T-helper 17 cell (primary cell): ENCODE measurements at places on chromosomes 16 and 17. TPM values are rescaled to one million over a fixed set of nuclear protein-coding genes. Genes with fewer than 3 reads are reported as not detected.

ELMO3 gene
- total RNA-seq, result 2.4 TPM

CHMP1A gene
- total RNA-seq, result 76.9 TPM

PRAC1 gene
- not detected for total RNA-seq

DNA sequence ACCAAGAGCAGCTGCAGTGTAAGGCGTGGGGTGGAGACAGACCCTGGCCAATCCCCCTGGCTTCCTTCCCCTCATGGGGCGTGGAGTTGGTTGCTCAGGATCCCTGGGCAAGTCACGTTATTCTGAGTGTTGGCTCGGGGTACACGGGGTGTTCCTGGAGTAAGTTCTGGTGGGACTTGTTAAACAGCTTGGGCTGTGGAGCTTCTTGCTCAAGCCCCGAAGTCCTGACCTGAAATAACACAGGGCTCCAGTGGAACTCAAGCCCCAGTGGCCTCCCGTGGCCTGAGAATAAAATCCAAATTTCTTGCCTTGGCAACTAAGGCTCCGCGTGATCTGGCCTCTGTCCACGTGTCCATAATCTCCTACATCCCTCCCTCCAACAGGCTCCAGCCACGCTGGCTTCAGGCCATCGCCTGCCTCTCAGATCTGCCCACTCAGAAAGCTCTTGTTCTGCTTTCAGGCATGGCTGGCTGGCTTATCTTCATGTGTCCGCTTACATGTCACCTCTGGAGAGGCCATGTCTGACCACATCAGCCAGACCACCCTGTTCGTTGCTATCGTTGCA lies 49.3 kb upstream of the BCO1 start:
- DNase-seq, result no peak

RASL10B gene
- total RNA-seq, result 0.50 TPM

SOX9 gene
- not detected for total RNA-seq
